ENCODE measurements at places on chromosomes 13 and 19.

GRCh38 chr13:99984461-99985240, 3.1 kb downstream of the ZIC2 start:
- peaks cover 10% of the 10 kb centered on the region for H3K4me1 ChIP-seq
- DNase-seq: no peak
- H3K27me3 ChIP-seq: peaks cover 41% of the 10 kb centered on the region
- peak overlapping the region; percentile 68 for H3K27ac ChIP-seq
- no peaks in the 10 kb centered on the region for H3K36me3 ChIP-seq
- H3K4me3 ChIP-seq: peak overlapping the region; percentile 73

DNA sequence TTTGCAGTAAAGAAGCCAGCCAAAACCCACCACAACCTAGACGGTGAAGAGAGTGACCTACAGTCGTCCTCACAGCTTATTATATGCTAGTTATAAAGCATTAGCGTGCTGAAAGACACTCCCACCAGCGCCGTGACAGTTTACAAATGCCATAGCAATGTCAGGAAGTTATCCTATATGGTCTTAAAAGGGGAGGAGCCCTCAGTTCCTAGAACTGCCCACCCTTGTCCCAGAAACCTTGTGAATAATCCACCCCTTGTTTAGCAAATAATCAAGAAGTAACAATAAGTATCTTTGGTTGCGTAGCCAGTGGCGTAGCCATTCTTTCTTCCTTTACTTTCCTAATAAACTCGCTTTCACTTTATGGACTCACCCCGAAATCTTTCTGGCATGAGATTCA, 227.9 kb upstream of the ARGLU1 start:
- no peaks in the 10 kb centered on the region for H3K27me3 ChIP-seq
- DNase-seq: no peak
- H3K4me3 ChIP-seq: peak overlapping the region; percentile 47
- H3K27ac ChIP-seq: no peak overlapping the region
- no peaks in the 10 kb centered on the region for H3K36me3 ChIP-seq

GRCh38 chr13:79245937-79246577, 160.0 kb downstream of the RBM26 start:
- H3K27ac ChIP-seq: no peak overlapping the region
- no peaks in the 10 kb centered on the region for H3K36me3 ChIP-seq
- no peak overlapping the region for H3K4me3 ChIP-seq
- no peak for DNase-seq
- no peaks in the 10 kb centered on the region for H3K27me3 ChIP-seq

DNA sequence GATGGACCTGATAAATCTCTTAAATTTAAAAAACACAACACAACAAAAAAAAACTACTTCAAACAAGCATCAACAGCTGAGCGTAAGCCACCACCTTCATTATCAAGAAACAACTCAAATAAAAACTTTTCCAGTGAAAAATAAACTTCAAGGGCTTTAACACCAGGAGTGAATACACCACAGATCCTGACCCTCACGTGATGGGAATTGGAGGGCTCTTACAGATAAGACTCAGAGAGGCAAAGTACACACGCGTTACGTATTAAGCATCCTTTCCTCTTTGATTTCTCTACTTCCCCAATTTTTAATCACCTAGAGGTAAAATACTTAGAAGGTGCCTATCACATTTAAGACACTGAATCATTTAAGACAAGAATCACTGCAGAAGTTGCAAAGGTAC, 573 bp upstream of the STARD13 start:
- H3K4me1 ChIP-seq: peaks cover 22% of the 10 kb centered on the region
- DNase-seq: no peak
- H3K4me3 ChIP-seq: peak overlapping the region; percentile 97
- peak overlapping the region; percentile 100 for H3K27ac ChIP-seq
- no peaks in the 10 kb centered on the region for H3K27me3 ChIP-seq

- no peaks in the 10 kb centered on the region for H3K27me3 ChIP-seq
- no peak overlapping the region for H3K4me3 ChIP-seq
- H3K27ac ChIP-seq: no peak overlapping the region
- no peaks in the 10 kb centered on the region for H3K4me1 ChIP-seq
- no peak for DNase-seq
These were observed 41.2 kb downstream of the POLR1D start for GRCh38 chr13:27662738-27663470.

DNA sequence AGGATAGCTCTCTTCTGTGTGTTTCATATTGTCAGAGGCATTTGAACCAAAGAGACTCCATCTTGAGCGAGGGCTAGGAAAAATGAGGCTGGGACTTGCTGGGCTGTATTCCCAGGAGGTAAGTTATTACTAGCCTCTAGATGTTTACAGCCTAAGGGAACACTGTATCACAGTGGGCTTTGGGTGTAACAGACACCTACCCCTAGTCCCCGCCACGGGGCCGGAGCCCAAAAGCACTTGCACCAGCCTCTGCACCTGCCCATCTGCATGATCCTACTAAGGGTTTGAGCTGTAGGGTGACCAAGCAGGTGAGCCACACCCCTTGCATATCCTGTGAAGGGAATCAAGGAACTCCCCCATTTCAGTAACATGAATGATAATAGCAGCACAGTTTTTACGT, 1972.2 kb downstream of the OLFM4 start:
- H3K27ac ChIP-seq: no peak overlapping the region
- no peaks in the 10 kb centered on the region for H3K27me3 ChIP-seq
- no peaks in the 10 kb centered on the region for H3K36me3 ChIP-seq
- no peak for DNase-seq
- H3K4me1 ChIP-seq: no peaks in the 10 kb centered on the region
- H3K4me3 ChIP-seq: no peak overlapping the region

GRCh38 chr13:62038214-62038613, 622.6 kb upstream of the PCDH20 start:
- no peak for DNase-seq
- no peaks in the 10 kb centered on the region for H3K4me1 ChIP-seq
- no peaks in the 10 kb centered on the region for H3K27me3 ChIP-seq
- no peak overlapping the region for H3K27ac ChIP-seq

All from astrocyte (in vitro differentiated cells and primary cell).